G401 (cell line): ENCODE measurements at places on chromosomes 11 and 22.

GRCh38 chr11:126978911-126979310 lies 21.7 kb downstream of the KIRREL3 start:
- peak; percentile 47 for DNase-seq

- no peak for DNase-seq
Measured at GRCh38 chr11:78161962-78162371, 22.5 kb upstream of the ALG8 start.

- no peak for DNase-seq
Measured at GRCh38 chr11:15034687-15035267, 38.6 kb upstream of the CALCB start.

- DNase-seq = no peak
Measured at GRCh38 chr11:33830903-33831648, 56.8 kb upstream of the FBXO3 start.

GRCh38 chr11:60948250-60948649 lies 3.7 kb downstream of the SLC15A3 start:
- DNase-seq = no peak

- DNase-seq = peak; percentile 72
Measured at GRCh38 chr11:74702383-74703007, 28.7 kb downstream of the CHRDL2 start.

DNA sequence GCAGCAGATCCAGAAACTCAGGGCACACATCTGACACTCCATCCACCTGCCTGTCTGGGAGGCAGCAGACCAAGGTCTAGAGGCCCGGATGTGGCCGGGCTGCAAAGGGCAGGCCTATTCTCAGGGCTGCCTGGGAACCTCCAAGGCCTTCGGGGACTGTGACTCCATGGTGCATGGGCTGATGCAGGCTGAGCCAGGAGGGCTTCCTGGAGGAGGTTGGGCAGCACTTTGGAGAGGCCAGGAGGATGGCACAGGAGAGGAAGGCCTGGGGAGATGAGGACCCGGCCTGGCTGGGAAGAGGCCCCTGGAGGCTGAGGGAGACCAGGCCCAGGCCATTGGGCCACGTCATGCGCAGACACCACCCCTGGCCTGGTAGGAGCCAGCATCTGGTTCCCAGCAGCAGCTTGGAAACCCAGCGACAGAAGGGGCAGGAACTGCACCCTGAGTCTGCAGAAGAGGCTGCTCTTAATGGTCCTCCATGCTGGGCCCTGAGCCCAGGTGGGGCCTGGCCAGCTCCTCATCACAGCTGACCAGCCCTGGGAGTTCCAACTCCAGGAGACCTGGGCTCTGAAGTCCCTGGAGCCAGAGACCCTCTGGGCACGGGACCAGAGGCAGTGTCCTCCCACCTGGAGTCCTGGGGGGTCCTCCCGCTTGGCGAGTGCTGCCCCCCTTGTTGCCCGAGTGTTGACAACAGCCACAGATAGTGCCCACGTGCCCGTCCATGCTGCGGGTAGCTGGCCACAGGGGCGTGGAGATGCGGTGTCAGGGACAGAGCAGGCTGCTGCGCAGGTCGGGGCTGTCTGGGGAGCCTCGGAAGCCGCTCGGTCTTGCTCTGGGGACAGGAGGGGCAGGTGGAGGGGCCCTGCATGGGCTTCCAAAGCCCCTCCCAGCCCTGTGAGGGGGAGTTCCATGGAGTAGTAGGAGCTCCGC lies 5.5 kb downstream of the PHLDA2 start:
- no peak for DNase-seq

- DNase-seq = peak; percentile 57
Measured at GRCh38 chr11:12163181-12163941, 53.0 kb downstream of the MICAL2 start.

- DNase-seq = no peak
Measured at GRCh38 chr22:37502342-37503182, 16.4 kb upstream of the MFNG start.

- no peak for DNase-seq
Measured at GRCh38 chr22:50489363-50490243, 2.9 kb downstream of the MIOX start.

- DNase-seq = no peak
Measured at GRCh38 chr22:49983148-49984042, 22.8 kb downstream of the PIM3 start.

DNA sequence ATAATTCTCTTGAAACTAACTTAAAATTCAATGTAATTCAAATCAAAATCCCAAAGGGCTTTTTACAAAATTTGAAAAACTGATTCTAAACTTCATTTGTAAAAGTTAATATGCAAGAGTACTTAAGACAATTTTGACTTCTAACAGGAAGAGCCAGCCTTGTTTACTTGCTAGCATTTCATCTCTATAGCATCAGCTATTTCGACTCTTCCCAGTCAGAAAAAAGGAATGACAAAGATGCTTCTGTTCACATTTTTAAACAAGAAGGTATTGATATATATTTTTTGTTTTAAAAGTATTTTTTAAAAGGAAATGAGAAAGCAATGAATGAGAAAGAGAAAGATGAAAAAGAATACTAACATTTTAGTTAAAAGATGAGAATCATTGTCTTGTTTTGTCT lies 16.4 kb downstream of the SLN start:
- no peak for DNase-seq

- DNase-seq = peak; percentile 72
Measured at GRCh38 chr22:23233084-23233531, 52.8 kb downstream of the BCR start.

GRCh38 chr22:49547751-49548239 lies 279.9 kb downstream of the BRD1 start:
- DNase-seq = no peak

- no peak for DNase-seq
Measured at GRCh38 chr11:27081056-27081455, 40.4 kb downstream of the BBOX1 start.

DNA sequence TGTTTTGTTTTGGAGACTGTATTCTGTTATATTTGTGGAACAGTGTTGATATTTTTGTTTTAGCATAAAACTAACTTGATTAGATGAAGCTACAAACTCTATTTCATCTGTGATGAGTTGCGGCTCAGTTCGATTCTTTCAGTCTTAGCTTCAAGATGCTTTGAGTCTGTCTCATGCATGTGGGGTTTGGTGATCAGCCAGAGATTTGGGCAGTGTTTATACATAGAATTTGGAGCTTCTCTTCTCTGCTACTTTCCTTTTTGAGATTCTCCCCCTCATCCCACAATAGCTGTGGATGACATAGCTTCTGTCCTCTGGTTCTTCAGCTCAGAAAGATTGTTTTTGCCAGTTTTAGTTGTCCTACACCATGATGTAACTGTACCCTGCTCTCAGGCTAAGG lies 90.4 kb downstream of the ARHGAP20 start:
- no peak for DNase-seq

DNA sequence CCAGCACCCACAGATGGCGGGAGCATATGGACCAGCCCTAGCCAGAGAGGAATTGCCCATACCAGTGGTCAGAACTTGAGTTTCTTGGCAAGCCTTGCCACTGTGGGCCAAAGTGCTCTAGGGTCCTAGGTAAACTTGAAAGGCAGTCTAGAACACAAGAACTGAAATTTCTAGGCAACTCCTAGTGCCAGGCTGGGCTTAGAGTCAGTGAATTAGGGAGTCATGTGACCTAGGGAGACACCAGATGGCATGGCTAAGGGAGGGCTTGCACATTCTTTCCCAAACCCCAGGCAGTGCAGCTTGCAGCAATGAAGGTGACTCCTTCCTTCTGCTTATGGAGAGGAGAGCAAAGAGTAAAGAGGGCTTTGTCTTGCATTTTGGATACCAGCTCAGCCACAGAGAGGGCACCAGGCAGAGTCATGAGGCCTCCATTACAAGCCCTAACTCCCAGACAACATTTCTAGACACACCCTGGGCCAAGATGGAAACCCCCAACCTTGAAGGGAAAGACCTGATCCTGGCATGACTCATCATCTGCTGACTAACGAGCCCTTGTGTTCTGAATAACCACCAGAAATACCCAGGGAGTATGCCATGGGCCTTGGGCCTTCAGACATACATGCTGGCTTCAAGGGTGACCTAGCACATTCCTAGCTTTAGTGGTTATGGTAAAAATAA lies 19.2 kb upstream of the OR56A3 start:
- no peak for DNase-seq

DNA sequence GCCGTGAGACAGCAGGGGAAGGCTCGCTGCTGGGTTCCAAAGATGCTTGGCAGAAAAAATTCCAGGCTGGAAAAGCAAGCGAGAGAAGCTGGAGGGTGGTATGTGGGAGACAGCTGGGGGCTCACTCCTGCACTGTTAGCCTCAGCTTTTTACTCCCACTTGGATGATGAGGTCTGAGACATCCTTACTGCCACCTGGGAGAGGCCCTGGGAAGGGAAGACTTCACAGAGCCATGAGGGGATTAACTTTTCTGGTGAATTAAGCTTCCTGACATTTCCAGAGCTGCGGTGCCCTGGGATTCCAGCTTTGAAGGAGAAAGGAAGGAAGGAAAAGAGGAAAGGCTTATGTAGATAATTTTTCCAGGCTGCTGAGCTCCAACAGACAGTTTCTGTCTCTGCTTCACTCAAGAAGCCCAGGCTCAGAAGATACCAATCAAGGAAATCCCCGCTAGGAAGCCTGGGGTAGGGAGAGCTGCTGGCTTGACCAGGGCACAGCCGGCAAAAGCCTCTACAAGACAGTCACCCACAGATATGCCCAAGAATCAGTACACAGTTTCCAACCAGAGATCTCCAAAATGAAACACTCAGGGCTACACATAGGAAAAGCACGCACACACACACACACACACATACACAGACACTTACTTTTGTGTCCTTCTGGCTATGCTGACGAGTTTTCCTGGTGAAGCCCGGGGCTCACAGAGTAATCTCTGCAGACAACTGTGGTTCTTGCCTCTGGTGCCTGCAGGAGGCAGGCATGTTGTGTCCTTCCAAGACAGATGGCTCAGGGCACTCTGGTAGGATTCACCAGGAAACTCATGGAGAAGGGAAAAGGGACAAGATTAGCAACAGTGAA lies 907 bp downstream of the MCHR1 start:
- DNase-seq = peak; percentile 52

- no peak for DNase-seq
Measured at GRCh38 chr11:638631-639331, 1.7 kb downstream of the DRD4 start.

GRCh38 chr11:92528001-92528400 lies 303.4 kb downstream of the FAT3 start:
- no peak for DNase-seq

DNA sequence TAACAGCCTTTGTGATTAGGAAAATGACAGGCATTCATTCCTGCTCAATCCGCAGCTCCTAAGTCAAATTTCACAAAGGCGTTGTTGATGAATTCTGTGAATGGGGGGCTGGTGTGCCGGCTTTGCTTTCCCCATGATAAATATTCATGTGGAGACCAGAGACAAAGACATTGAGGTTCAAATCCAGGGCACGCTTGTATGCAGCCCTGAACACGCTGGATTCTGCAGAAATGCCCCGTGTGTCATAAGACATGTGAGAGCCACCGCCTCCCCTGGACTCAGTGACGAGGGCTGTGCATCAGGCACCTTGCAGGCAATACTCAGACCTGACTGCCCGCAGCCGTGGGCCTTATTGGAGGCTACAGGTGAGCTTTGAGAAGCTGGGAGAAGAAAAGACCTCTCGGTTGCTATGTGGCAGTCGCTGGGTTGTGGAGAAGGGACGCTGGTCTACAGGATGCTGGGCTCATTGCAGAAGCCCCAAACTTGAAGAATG lies 906.2 kb downstream of the BRD1 start:
- no peak for DNase-seq

DNA sequence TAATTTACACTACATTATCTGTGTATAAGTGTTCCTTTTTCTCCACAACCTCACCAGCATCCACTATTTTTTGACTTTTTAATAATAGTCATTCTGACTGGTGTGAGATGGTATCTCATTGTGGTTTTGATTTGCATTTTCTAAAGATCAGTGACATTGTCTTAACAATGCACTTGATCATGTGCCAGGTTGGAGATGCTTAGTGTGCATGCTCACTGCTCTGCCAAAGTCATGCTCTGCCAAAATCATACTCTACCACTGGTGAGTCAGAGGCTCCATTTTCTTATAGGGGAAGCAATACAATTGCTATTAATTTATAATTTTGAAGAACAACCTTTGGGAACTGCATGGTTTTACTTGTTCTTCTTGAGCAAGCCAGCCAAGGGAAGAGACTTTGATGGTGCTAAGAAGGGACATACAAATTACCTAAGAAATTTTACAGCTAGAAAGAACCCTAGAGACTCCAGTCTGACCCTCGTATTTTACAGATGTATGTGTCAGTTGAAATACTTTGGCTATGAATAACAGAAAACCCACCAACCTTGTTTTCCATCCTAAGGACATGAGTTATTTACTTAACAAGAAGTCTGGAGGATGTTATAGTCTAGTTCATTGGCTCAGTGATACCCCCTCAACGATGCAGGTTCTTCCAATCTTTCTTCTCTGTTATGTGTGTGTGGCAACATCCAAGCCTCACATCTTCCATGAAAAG lies 368.9 kb downstream of the DDX10 start:
- DNase-seq = no peak

GRCh38 chr22:30863081-30863833 lies 105.3 kb downstream of the MORC2 start:
- DNase-seq = no peak

GRCh38 chr11:130817330-130817944 lies 98.8 kb downstream of the SNX19 start:
- no peak for DNase-seq

DNA sequence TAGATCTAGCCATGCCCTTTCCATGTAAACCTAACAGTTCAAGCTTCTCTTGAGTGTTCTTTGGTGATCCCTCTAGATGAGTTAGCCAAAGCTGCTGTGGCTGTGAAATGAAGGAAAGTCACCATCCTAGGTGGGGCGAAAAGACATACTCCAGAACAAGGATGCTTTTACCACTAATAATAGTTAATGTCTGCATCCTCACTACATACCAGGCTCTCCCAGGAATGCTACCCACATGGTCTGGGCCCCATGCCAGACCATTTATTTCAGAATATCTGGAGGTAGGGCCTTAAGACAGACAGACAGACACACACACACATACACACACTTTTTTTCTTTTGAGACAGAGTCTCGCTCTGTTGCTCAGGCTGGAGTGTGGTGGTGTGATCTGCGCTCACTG lies 14.7 kb downstream of the ABTB2 start:
- DNase-seq = no peak

DNA sequence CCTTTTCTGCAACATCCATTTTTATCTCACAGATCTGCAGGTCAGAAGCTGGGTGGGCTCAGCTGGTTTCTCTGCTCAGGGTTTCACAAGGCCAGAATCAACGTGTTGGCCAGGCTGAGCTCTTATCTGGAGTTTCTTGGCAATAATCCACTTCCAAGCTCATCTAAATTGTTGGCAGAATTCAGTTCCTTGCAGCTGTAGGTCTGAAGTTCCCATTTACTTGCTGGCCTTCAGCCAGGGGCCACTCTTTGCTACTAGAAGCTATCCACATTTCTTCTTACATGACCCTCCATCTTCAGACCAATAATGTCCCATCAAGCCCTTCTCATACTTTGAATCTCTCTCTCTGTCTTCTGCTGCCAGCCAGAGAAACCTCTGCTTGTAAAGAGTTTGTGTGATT lies 103.5 kb downstream of the WNT11 start:
- DNase-seq = no peak

- no peak for DNase-seq
Measured at GRCh38 chr11:121503051-121503450, 50.3 kb upstream of the SORL1-AS1 start.

GRCh38 chr22:17882727-17883126 lies 108.5 kb upstream of the BID start:
- no peak for DNase-seq

- no peak for DNase-seq
Measured at GRCh38 chr22:39444247-39444800, 12.5 kb upstream of the MGAT3 start.

GRCh38 chr11:99937330-99937729 lies 749.8 kb upstream of the ARHGAP42 start:
- DNase-seq = no peak

GRCh38 chr11:1411301-1411700 lies 21.6 kb downstream of the BRSK2 start:
- no peak for DNase-seq
